ENCODE measurements at places on chromosomes 3 and 15.

- DNase-seq = no peak
These were observed 1.5 kb downstream of the SFMBT1 start for GRCh38 chr3:53044371-53044710.

- peak; percentile 92 for DNase-seq
These were observed 1.3 kb downstream of the KLF15 start for GRCh38 chr3:126355777-126356372.

- DNase-seq = no peak
These were observed 94.8 kb downstream of the DUT start for GRCh38 chr15:48426044-48426443.

DNA sequence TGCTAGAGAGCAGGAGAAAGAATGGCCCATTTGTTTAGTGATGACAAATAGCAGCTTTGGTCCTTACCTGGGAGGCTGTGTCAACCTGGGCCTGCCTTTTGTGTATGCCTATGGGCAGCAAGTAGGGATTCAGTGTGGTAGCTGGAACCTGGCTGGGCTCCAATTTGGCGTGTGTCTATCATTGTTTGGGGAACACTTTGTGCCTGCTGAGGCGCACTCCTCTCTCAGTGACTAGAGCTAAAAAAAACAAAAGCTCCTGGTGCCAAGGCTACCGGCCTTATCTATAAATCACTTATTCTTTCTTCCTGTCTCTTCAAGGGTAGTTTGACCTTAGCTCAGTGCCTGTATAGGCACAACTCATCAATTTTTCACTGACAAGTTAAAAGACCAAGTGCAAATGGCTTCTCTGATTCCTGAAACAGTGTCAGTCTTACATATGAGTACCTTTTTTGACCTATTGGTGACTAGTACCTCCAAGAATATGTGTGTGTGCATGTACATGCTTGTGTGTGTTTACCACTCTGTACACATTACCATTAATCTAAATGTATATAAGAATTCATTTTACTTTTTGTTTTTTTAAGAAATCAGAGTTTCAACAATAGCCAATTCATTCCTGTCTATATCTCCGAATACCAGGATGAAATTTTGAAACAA, 54.6 kb downstream of the GMNC start:
- DNase-seq = no peak

DNA sequence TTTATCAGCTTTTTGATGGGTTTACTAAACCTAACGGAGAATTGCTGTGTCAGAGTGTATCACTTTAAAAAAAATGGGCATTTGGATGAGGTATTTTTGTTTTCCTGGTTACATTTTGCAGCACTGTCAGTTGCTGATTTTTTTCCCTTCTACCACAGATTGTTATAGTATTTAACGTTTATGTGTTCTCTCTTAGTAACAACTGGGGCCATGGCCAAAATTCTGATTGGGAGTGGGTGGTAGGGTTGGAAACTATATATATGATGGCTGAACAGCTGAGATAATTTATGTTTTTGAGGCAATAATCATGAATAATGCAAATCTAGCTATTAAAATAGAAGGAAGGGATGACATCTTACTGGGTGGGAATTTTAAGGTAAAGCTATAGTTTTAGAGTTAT, 229.4 kb upstream of the SUCLG2 start:
- no peak for DNase-seq

- DNase-seq = peak; percentile 97
These were observed 1.1 kb upstream of the PLD1 start for GRCh38 chr3:171811295-171811912.

GRCh38 chr3:170465955-170466354, 47.3 kb downstream of the CLDN11 start:
- no peak for DNase-seq
